AG04449 (cell line): ENCODE measurements at places on chromosomes 5 and 9.

DNA sequence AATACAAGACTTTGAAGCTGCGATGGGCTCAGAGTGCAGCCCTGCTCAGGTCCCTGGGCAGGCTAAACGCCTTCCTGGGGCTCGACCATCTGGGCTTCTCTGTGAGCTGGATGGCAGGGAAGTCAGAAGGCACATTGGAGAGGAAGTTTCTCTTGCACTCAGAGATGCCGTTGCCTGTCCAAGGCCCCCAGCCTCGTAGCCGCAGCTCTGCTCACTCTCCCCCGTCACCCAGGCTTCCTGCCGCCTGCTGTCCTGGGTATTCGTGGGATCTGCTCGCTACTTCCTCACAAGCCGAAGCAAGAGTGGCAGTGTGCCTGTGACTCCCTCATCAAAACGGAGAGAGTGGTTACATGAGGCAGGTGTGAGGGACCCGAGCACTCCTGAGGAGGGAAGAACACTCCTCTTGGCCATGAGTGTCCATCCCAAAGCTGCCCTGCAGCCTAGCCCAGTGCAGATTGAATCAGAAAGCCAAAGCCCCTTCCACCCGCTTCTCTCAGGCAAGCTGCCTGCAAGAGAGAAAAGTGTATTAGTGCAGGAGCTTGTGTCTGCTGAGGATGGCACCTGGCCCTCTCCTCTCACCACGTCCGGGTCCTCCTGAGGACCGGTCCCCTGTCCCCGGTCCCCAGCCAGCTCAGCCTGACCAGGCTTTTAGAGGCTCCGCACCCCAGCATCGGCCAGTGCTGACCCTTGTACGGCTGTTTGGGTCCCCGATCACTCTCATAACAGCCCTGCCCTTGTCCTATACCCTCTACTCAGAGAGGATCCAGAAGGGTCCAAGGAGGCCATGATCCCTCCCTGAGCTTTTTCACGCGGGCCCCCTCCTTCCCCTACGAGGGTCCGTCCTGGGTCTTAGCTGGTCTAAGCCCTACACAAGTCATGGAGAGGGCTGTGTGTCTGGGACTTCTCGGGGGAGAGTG, 7.3 kb downstream of the FCN2 start:
- DNase-seq = no peak

DNA sequence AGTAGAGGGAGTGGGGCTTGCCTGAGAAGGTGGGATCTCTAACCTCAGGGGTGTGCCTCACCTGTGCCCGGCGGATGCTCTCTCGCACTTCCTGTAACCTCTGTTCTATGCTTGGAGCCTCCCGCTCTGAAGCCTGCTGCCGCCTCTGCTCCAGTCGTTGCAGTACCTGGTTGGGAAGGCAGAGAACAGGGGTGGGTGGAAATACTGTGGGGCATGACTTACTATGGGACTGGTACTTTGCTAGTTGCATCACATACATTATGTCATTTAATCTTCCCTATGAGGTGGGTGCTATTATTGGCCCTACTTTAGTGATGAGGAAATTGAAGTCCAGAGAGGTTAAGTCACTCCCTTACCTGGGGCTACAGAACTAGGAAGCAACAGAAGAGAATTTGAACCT, 5.2 kb downstream of the FCHSD1 start:
- no peak for DNase-seq

DNA sequence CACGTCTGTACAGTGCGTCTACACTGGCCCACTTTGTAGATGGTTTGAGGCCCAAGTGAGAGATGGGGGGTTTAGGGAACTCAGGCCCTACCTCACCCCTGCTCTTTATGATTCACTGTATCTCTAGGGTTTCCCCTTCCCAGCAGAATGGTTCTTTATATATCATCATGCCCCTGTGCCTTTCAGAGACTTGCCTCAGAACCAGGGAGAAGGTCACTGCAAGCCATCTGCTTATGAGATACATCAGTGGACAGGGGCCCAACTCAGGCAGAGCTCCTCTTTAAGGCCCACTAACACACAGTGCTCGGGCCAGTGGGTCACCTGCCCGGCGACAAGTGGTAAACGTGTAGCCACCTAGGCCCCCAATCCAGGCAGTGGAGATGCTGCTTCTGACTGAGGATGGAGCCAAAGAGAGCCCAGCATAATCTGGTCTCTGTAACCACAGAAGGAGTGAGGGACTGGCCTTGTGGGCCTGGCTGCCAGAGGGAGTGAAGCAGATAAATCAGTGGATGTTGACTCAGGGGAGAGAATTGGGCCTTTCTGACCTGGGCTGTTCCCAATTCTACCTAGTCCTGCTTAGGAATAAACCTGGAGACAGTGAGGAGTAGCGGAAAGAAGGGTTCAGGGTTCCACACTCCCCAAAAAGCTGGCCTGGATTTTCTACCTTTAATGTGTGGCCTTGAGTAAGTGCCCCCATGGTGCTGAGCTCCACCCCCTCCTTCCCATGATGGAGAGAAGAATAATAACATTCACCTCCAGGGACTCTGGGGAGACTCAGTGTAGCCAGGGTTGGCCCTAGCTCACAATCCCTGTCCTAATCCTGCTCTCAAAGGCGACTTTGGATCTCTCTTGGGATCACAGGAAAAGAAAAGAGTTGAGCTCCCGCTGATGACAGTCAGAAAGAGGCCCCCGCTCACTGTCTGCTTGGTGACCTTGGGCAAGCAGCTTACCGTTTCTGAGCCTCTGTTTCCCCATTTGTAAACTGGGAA, 2.8 kb upstream of the DUSP1 start:
- no peak for DNase-seq

DNA sequence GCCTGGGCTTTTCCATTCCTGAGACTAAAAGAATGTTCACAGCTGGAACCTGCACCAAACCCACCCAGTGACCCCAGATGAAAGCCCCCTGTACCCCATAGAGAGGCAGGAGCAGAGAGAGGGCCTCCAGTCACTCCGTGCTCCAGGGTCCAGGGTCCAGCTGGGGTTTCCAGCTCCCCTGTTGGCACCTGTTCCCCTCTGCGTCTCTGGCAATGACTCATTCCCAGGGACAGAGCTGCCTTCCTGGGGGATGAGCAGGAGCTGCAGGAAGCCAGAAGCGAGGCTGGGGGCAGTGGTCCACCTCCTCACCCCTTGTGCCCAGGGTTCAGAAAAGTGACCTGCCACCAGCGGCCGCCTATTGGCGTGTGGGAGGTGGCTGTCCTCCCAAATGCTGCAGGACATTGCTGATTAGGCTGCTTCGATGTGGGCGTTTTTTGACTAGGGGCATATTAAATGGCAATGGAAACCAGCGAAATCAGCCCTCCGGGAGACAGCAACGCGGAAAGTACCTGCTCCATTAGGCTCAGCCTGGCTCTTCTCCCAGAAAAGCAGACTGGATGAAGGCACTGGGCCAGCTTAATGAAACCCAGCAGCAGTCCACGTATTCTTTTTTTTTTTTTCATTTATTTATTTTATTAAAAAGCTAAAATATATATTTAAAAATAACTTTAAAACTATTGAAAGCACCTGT, 97.4 kb downstream of the DAP start:
- DNase-seq = no peak

GRCh38 chr5:30572279-30572678, 621.2 kb upstream of the CDH6 start:
- DNase-seq = no peak

DNA sequence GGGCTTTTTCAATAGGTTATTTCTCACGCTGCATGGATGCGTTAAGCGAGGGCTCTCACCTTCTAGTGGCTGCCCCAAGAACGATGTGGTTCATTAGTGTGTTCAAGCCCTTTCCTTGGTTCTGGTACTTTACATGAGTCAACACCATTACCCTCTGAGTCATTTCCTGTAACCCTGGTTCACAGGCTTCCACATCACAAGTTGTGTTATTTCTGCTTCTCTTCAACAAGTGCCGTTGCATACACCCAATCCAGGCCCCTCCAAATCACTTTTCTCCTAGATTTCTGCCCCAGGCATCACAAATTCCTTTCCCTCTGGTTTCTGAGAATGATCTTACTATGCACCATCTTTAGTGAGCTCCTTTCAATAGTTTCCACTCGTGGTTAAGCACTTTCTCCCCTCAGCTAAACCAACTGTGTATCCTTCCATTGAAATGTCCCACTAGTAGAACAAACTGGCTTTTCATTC, 69.5 kb upstream of the RAD23B start:
- DNase-seq = peak; percentile 94

DNA sequence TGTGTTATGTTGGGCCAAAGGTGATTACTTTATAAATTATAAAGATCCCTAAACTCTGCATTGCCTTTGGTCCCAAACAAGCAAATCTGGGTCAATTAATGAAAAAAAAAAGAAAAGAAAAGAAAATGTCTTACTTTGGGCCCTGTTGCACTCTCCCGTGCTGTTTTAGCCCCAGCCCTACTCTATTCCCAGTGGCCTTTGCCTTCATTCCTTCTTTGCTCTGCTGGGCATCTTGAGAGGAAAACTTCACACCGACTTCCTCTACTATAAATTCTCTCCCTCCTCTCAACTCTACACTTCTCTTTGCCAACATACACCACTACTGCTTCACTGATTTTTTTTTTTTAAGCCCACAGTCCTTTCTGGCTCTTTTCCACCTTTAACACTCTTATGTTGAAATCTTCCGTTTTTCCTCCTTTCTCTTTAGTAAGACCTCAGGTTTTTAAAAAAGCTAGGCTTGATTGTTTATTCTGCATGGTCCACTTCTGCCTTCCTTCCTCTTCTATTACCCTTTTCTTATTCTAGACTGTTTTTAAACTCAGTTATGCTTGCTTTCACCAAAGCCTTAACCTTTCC, 4.5 kb upstream of the MSMP start:
- DNase-seq = no peak

- no peak for DNase-seq
Observed at GRCh38 chr5:169298193-169298592, 2.7 kb downstream of the SLIT3 start.

- DNase-seq = no peak
Observed at GRCh38 chr5:157611571-157612476, 36.2 kb upstream of the ADAM19 start.

DNA sequence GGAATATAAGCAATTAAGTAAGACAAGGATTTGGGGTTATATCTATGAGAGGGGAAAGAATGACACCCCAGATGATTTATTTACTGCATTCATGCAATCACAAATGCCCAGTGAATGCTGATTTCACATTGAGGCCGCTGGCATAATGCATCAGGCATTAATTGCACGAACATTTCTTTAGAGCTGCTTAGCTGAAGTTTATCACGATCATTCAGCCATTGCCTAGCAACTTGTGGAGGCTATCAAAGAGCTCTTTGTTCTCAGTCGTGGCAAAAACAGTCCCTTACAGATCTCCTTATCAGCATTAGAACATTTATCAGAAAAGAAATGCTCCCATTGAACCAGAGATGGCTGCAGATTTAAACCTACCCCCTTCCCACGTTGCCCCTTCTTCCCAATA, 88.7 kb upstream of the PRRC1 start:
- no peak for DNase-seq

DNA sequence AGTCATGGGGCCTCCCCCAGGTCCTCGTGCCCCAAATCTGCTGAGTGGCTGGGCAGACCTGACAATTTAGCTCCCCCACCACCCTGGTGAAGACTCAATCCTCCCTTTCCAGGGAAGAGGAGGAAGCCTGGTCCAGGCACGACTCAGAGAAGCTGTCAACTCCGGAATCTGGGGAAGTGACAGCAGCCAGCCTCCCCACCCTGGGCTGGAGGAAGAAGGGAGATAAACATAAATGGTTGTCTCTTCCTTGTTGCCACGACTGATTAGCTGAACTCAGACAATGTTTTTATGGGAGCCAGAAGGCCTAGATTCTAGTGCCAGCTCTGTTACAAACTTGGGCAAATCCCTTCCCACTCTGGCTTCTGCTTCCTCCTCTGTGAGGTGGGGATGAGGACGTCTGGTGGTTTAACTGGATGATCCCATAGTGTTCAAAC, 15.4 kb downstream of the CCDC69 start:
- DNase-seq = no peak

DNA sequence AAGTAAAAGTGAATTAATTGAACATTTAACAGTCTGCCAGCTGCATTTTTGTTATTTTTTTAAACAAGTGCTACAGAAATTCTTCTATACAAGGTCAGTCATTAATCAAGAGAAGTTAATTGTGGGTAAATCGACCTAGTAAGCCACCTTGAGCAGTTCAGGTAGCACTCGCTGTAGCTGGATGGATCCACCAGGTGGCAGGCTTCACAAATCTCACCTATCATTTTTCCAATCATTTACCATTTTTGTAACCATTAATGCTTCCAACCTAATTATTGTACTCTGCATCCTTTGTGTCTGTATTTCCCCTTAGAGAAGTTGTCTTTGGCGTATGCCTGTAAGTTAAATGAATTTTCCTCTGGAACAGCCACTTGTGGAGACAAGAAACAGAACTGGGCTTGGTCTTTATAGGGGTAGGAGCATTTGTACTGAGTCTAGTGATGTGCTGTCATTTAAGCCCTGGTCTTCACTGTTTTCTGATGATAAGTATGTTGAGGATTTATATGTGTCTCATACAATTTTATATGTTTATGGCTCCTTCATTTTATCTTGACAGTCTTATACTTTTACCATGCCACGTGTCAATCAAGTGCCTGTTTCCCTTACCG, 39.5 kb downstream of the CD180 start:
- DNase-seq = no peak

DNA sequence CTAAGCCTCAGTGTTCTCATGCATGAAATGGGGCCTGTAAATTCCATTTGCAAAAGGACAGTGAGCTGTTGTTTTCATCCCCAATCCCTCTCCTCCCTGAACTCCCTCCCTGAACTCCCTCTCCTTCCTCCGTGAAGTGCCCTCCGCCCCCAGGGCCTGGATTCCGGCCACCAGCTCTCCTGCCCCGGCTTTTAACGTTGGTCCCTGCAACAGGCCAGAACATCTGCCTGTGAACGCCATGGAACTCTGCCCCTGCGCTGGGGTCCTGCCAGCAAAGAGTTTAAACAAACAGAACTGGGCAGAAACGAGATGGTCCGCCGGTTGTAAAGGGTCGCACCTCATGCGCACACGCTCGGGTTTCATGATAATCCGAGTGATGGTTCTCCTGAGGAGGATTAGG, 62.4 kb downstream of the SMIM23 start:
- no peak for DNase-seq

DNA sequence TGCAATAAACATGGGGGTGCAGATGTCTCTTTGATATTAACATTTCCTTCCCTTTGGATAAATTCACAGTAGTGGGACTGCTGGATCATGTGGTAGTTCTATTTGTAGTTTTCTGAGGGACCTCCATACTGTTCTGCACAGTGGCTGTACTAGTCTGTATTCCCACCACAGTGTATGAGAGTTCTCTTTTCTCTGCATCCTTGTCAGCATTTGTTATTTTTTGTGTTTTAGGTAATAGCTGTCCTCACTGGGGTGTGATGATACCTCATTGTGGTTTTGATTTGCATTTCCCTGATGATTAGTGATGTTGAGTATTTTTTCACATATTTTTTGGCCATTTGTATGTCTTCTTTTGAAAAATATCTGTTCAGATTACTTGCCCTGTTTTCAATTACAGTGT, 562.5 kb downstream of the CSNK1G3 start:
- no peak for DNase-seq

DNA sequence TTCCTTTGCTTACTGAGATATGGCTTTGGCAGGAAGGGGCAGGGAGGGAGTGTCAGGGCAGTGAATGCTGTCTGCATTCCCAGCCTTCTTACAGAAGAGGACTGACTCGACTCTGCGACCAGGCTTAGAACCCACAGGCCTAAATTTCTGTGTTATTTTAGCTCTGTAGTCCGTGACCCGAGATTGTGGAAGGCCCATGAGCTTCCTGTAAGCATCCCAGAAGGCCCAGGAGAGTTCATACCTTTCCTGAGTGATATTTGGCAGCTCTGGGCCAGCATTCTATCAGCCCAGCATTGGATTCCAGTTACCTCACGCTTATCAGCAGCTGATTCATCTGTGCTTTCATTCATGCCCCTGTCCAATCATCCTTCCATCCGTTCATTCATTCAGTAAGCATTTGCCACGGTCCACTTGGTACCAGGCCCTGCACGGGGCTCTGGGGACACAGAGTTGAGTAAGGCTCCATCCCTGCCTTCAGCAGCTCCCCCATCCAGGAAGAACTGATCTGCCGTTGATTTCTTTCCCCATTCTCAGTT, 28.2 kb upstream of the RPL26L1 start:
- peak; percentile 81 for DNase-seq
